ENCODE measurements at places on chromosomes 2 and 18.

- DNase-seq: peak; percentile 87
Observed at GRCh38 chr2:204072443-204073324, 136.1 kb downstream of the ICOS start.

DNA sequence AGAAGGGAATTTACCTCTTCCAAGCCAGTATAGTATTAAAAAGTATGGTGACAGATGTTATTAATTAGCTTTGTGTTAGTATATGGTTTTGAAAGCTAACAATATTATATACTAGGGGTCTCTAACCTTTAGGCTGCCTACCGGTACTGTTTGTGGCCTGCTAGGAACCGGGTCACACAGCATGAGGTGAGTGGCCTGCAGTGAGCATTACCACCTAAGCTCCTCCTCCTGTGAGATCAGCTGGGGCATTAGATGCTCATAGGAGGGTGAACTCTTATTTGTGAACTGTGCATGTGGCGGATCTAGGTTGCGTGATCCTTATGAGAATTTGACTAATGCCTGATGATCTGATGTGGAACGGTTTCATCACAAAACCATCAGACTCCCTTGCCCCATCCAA, 583.4 kb upstream of the CDH2 start:
- no peak for DNase-seq

DNA sequence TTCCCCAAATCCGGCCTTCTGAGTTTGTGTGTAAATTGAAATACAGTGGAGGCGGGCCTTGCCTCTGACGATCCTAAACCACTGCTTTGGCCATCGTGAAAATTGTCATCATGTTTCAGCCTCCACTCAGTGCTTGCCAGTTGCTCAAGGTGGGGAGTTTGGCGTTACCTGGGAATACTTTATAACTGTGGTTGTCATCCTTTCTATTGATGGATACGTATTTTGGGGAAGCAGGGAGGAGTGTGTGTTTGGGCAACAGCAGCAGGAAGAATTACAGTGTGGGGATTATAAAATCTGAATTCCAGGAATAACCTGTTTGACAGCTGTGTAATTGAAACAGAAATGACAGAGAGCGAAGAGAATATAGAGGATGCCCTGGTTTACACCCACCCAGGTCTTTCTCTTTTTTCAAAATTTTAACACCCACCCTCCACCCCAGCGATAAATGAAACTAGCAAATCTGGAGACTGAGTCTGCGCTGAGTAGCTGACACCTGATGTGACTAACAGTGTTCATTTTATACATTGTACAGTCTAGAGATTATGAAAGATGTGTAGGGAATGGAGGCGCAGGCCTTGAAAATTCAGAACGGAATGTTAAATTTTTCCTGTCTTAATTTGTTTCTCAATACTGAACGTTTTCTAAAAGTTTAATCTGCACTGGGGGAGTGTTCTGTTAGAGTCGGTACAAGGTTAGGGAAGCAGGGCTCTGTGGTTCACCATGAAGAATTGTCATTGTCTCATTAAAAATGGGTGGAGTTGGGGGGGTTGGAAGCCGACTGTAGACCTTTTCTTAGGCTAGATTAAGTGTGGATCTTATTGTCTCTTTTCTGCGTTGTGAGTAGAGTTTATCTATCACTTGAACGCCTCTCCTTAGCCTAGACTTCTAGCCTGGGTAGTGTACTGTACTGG, 1.6 kb downstream of the MAP4K4 start:
- peak; percentile 72 for DNase-seq

DNA sequence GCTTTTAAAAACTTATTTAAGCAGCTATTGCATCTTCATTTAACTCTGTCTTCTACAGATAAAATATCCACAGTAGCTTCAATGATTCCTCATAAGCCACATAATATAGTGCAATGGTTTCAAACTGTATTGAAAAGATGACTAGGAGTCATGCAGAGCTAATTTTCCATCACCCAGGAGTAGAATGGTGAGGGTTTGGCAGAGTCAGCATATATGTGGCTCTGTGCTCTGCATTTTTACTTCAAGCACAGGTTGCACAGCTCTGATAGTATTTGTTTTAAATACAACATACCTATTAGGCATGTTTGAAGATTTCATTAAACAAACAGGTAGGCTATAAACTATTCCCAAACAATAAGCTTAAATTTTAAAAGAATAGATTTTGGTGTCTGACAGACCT, 731.9 kb upstream of the VRK2 start:
- DNase-seq: no peak

DNA sequence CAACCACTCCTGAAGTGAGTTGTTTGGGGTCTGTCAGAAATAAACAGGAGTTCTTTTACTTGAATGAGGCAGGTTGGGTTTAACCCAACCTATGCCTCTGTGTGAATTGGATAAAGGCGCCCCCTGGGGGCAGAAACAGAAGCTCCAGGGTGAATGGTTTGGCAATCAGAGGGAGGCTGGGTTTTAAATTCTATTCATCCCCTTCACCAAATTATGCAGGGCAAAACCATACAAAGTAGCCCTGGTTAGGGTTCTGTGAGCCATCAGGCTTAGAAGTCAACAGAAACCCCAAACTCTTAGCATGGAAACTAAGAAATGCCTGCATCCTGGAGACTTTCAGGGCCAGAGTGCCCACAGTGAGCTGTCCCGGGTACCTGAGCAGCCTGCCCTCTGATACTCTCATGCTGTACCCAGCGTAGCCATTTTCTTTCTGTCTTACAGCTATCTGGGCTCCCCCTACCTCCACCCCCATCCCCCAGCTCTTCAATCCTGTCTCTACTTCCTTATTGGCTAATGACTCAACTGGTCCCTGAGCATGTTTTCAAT, 241.5 kb downstream of the ICOS start:
- peak; percentile 90 for DNase-seq

GRCh38 chr2:222882484-222882928, 21.7 kb downstream of the ACSL3 start:
- no peak for DNase-seq

All from activated effector memory CD4-positive, alpha-beta T cell treated with anti-CD3 and anti-CD28 coated beads, Interleukin-2, amount 50 U/mL, for 16 hours (primary cell).